ENCODE measurements at places on chromosomes 16 and 17.

- DNase-seq: no peak
Measured at GRCh38 chr16:50547340-50548124, 664 bp upstream of the NKD1 start.

GRCh38 chr17:3678821-3679530 lies 10.4 kb downstream of the EMC6 start:
- DNase-seq: no peak

DNA sequence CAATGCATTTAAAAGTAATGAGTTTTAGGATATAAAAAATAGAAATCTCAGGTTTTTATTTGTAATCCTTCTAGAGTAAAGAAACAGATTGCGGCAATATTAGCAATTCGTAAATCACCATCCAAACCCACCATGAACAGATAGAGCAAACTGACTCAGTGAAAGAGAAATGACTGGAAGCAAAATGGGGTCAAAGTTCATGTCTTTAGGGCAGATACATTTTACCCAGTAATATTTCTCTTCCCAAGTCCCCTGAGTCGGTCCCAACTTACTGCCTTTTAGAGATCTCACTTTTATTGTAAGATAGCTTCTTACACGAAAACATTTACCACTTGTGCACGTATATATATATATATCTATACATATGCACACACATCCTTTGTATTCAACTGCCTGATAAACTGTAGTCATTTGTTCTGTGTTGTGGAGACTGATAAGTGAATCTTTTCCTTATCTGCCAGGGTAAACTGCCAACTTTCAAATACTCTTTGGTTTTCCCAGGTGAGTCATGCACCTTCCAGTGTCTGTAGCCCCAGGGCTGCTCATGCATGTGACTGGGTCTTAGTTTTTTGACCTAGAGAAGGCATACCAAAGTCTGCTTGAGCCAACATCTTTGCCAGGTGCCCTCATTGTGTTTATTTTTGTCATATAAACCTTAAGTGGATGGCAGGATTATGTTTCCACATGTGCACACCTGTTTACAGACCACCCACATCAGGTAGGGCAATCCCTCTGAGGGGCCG lies 7.8 kb upstream of the IRF8 start:
- DNase-seq: no peak

- DNase-seq: no peak
Measured at GRCh38 chr17:28907709-28908475, 5.0 kb upstream of the DHRS13 start.

DNA sequence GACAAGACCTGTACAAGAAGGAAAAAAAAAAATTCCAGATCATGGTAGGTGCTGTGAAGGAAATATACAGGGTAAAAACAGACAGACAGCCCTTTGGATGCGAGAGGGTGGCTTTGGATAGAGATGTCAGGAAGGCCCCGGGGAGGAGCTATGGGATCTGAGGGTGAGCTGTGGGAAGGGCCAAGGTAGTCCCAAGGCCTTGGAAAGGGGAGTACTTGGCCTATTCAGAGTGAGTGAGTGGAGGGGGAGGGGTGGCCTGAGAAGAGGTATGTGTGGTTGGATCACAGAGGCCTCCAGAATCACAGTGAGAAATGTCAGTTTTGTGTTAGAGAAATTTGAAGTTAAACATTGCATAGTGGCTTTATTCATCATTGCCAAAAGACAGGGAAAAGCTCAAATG lies 31.2 kb upstream of the AKTIP start:
- DNase-seq: no peak

All from AG09319 (cell line).